ENCODE measurements at places on chromosomes 2 and 18.
A peak's percentile ranks its signal among the peaks of the same experiment; 100 is the strongest.

GRCh38 chr2:52676056-52676455, 1091.5 kb upstream of the CHAC2 start:
- DNase-seq = no peak

DNA sequence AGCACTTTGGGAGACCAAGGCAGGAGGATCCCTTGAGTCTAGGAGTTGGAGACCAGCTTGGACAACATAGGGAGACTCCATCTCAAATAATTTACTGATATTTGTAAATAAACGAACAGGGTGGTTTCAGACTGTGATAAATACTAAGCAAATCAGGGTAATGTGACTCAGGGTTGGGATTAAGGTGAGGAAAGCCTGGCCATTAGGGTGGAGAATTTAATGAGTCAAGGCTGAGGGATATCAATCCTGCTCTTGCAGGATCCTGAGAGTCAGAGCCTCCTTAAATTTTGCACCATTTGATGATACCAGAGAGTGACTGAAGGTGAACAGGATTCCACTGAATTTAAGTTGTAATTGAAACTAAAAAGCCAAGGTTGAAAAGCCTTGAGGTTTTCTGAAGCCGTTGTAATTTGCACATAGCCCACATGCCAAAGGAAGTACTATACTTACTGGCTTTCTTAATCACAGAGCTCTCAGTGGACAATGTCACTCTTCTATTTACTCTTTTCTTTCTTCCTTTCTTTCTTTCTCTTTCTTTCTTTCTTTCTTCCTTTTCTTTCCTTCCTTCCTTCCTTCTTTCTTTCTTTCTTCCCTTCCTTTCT, 28.6 kb upstream of the AP1S3 start:
- DNase-seq = peak; percentile 13

DNA sequence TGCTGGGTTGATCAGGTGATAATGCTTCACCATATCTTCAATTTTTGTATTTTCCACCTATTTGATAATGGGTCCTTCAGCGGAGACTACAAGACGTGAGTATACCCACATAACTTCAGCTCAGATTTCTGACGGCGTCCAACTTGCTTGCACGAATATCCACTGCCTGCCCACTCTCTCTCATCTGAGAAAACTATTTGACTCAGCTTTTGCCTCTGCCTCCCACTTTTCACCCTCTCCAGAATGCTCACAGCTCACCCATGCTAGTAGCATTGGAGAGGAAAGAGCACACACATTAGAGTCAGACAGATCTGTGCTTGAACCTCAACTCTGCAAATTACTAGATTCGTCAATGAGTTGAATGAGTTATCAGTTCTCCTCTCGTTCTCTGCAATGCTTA, 166.8 kb downstream of the BCL2 start:
- no peak for DNase-seq

- DNase-seq = peak; percentile 42
These were observed 142.3 kb upstream of the BOD1L2 start for GRCh38 chr18:57004366-57005121.

DNA sequence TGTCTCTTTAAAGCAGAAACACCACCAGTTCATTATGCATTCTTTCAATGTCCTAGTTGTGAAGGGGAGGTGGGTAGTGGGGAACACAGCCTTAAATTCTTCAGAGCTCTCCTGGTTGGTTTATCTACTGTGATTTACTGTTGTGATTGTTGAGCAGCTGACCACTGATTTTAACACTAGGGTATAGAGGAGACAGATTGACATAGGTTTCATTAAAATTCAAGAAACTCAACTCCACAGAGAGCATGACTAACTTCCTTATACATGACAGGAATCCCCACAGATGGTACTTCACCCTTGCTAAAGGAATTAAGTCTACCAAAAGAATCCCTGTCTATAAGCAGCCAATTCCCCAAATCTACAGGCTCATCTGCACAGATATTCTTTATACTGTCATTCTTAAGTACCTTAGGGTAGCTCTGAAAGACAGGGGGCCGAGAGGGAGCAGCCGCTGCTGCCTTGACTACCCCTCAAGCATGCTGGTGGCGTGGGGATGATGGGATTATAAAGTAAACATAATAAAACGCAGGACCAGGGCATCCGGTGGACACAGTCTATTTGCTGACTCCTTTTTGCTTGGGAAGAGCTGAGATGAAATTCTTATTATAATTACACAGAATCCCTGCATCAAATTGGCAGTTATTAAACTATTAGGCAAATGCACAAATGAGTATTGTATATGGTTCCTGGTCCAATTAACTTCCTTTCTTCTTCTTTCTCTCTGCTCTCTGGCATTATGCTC, 1377.6 kb upstream of the PIK3C3 start:
- DNase-seq = no peak

DNA sequence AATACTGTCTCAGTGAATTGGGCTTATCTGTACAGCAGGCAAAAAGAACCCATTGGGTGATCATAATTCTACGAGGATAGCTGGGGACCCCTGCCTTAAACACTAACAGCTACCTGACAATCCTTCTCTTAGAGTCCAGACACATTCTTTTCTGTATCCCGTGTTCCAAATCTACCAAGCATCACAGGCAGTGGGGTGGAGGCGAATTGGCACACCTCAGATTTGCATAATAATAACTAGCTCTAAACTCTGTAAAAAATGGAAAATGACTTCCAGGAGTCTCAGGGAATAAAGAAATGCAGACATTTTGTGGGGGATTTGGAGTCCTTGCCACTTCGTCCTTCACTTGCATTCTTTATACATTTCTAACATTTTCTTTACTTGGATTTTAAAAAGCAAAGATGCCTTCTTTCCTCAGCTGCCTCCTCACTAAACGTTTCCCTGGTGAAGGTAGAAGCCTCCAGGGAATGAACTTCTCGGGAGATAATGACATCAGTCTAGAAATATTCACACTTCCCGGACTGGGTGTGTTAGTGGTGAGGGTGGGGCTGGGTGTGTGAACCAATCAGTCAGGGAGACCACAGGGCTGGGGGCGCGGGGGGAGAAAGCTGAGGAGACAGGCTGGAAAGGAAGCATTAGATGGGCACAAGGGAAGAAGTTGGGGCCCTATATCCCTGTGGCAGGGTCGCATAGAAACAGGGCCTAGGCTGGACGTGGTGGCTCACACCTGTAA, 59.1 kb upstream of the BOD1L2 start:
- DNase-seq = no peak

- no peak for DNase-seq
These were observed 14.2 kb upstream of the ANKRD44 start for GRCh38 chr2:197324801-197325200.

- DNase-seq = no peak
These were observed 97.0 kb upstream of the ATL2 start for GRCh38 chr2:38474021-38474456.

GRCh38 chr2:240809276-240809675, 10.7 kb downstream of the KIF1A start:
- DNase-seq = no peak

DNA sequence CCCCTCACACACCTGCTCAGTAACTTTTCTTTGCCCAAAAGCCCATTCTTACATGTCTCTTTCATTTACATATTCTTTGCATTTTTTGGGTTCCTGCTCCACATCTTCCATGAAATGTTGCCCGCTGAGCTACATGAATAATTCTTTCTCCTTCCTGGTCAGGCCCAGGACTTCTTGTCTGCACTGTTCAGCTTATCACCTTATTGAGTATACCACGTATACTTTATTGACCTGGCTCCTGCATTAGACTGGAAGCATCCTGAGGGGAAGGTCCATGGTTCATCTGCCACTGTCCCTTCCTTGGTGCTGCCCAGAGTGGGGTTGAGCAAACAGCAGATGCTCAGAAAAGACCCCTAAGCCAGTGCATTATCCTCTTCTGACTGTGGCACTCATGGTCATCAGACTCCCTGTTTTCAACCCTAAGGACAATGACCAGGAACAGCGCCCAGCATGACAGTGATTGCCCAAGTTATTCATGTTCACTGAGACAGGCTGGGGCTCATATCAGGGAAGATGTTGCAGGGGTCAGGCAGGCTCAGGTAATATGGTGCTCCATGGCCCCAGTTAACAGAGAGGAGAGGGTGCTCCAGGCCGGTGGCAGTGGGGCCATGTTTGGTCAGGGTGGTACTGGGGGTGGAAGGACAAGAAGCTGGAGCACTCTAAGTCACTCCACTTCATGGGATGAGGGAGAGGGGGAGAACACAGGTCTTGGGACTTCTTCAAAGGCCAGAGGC, 7.7 kb downstream of the APOB start:
- DNase-seq = no peak

GRCh38 chr2:189116087-189116486, 63.5 kb downstream of the COL5A2 start:
- no peak for DNase-seq

DNA sequence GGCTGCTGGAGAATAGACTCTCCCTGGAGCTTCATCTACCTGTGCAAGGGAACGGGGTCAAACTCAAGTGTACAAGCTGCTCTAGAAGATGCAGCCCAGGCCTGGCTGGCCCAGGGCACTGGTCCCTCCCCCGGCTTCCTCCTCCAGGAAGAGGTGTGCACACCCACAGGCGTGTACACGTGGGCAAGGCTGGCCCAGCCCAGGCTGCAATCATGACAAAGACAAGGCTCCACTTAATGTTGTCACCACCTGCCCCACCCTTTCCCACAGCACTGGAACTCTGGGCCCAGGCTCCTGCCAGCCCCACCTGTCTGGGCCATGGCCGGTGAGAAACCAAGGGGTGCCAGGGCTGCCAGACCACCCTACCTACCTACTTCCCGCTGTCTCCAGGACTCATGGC, 29.6 kb upstream of the ALPP start:
- DNase-seq = no peak

DNA sequence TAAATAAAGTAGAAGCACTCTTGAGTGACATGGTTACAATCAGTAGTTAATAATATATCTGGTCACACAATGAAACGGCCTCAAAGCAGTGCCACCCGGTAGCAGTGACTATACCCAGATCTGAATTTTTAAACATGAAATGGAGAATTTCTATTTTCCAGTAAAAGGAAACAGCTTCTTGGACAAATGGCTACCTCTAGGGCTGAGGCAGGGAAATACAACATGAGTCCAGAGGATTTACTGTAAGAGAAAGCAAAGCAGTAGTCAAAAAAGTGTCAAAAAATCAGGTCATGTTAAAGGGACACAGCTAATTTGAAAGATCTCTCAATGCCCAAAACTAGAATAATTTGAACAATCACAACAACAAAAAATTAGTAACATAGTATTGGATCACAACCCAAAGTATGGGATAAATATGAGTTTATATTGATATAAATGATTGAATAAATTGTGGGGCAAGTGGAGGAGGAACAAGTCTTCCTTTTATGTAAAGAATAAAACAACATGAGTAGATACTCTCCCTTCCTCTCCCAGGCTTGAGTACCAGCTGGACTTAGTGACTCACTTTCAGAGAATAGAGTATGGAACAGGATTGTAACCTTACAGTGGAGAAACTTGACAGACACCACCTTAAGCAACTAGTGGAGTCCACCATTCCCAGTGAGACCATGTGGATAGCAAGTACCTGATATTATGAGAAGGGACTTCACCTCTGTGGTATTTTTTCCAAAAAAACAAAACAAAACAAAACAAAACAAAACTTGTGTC, 180.8 kb downstream of the MBD2 start:
- no peak for DNase-seq

DNA sequence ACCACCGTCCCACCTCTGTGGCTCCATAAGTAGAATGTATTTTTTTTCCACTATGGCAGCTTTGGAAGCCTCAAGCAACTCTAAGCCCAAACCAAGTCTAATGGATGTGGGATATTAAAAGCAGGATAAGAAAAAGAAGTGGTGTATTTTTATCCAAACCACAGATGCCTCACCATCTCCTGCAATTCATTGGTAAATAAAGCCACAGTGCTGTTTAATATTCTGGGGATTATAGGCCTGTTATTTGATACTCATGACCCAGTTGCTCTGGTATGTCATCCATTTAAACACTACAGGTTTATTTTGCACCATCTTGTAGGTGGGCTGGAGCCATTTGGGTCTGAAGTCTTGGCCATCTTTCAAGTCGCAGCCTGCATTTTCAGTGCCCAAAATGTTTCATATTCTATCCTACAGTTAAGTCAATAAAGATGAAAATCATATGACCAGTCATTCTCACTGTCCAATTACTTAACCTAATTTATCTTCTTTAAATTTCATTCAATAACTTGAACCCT, 279.5 kb upstream of the EPHA4 start:
- no peak for DNase-seq

DNA sequence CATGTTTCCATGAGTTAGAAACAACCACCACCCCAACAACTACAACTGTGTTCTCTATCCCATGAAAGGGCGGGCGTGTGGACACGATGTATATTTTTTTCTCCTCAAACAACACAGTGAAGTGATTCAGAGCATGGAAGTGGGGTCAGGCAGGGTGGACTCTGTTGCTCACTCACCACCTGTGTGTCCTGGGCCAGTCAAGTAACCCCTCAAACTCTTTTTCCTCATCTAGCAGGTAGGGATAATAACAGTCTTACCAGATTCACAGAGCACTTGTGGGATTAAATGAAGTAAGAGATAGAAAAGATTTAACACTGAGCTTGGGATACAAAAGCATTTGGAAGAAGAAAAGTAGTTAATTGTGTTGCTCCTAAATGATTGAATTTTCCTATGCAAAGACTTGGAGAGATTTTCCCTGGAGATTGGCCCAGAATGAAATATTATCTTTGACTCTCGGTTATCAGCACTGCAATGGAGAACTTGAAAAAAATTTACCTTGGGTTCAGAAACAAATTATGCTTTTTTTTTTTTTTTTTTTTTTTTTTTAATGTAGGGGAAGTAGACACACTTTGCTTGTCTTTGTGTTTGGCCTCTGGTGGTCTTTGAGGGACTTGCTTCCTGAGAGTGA, 161.9 kb upstream of the EPAS1 start:
- no peak for DNase-seq

- no peak for DNase-seq
These were observed 6.7 kb downstream of the CRIM1 start for GRCh38 chr2:36362291-36362690.

GRCh38 chr2:200743042-200743676, 68.6 kb upstream of the BZW1 start:
- DNase-seq = no peak

- no peak for DNase-seq
These were observed 8.7 kb upstream of the CRYGA start for GRCh38 chr2:208172125-208172524.

DNA sequence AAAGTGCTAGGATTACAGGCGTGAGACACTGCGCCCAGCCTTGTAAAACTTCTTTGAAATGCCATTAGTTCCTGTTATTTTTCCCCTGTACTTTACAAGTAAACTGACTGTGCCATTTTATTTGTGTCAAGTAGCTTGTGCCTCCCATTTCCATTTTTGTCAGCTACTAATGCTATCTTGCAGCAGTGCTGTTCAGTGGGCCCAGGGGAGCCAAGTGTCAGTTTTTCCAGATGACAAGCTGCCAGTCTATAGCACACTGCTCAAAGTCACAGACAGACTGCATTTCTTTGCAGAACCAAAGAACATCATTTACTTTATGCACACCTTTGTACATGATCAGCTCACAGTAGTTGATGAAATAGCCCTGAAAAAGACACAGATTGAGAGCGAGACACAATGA, 901.3 kb upstream of the CDH2 start:
- no peak for DNase-seq

GRCh38 chr2:64624862-64625261, 28.9 kb downstream of the SERTAD2 start:
- DNase-seq = no peak

GRCh38 chr2:197777823-197778407, 7.2 kb downstream of the BOLL start:
- peak; percentile 41 for DNase-seq

- DNase-seq = no peak
These were observed 93.4 kb downstream of the GLI2 start for GRCh38 chr2:120828829-120829632.

All from CD4-positive, alpha-beta T cell treated with Interleukin-4 for 4 hours (primary cell).